Effector memory CD8-positive, alpha-beta T cell (primary cell): ENCODE measurements at places on chromosomes 12 and 14.

GRCh38 chr14:81447021-81447764 lies 47.1 kb upstream of the STON2 start:
- DNase-seq = no peak

GRCh38 chr12:69881771-69882170 lies 56.7 kb downstream of the MYRFL start:
- DNase-seq = no peak

DNA sequence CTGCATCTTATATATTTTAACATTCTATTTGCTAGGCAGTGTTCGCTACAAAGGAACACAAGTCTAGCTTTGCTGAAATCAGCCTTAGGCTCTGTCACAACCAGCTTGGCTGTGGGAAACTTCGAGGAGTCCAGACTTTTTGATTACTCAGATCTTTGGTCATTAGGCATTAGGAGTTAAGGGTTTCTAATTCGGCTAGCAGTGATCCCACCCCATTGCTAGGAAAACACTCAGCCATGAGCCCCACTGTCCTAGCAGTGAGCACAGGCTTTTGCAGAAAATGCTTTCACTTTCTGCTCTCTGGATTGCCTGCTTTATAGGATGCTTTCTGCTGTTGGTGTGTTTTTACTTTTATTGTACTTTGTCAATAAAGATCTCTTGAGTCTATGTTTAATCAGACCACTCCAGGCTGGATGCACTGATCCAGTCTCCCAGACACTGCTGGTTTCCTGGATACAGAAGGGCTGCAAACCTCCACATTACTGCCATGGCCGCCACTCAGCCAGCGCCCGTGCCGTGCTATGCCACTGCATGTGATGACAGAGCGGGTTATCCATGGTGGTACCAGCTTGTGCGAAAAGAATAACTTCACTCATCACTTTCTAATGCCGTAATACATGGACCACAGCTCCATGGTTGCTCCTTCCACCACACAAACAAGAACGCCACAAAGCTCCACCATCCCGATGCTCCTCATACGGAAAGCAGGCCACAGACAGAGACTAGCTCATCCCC lies 41.0 kb upstream of the PYGL start:
- no peak for DNase-seq

DNA sequence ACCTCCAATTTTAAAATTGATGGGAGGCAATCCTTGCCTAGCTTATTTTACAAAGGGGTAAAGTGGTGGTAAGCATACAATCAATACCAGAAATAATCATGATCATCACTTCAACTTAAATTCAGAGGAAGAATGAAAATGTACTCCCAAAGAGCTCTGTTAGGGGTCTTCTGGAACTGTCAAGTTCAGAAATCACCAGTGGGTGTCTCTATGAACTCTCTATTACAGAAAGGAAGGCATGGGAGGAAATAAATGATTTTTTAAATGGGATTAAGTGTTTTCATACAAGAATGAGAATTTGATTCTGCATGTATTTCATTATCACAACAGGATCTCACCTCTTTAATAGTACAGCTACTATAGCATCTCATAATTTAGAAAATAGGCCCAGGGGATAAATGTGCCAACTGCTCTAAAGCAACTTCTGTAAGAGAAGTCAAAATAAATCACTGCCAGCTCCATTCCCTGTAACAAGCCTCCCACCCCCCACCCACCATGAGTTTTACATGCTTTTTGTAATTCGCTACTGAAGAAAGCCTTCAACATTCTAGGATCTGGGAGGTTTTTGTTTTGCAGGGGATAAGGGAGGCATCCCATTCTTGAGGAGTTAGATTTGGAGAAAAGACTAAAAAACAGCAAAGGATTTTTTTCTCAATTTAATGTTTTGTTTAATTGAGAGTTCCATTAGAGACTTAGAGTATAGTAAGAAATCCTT lies 9.7 kb downstream of the DCP1B start:
- DNase-seq = no peak

GRCh38 chr12:52248541-52249461 lies 15.8 kb downstream of the KRT7 start:
- DNase-seq = no peak

- DNase-seq = no peak
Measured at GRCh38 chr14:100729982-100730381, 3.3 kb downstream of the DLK1 start.

GRCh38 chr12:57868851-57869268 lies 22.3 kb upstream of the CTDSP2 start:
- DNase-seq = no peak

GRCh38 chr12:65192963-65193516 lies 23.7 kb downstream of the LEMD3 start:
- DNase-seq = no peak

- DNase-seq = no peak
Measured at GRCh38 chr14:73760598-73761586, 46.7 kb upstream of the PNMA1 start.

GRCh38 chr14:51334566-51334965 lies 94.5 kb downstream of the TMX1 start:
- DNase-seq = no peak

- DNase-seq = no peak
Measured at GRCh38 chr12:89390802-89391673, 38.7 kb upstream of the DUSP6 start.
